Fibroblast of skin of left biceps (primary cell): ENCODE measurements at places on chromosomes 5 and 9.
A peak's percentile ranks its signal among the peaks of the same experiment; 100 is the strongest.

DNA sequence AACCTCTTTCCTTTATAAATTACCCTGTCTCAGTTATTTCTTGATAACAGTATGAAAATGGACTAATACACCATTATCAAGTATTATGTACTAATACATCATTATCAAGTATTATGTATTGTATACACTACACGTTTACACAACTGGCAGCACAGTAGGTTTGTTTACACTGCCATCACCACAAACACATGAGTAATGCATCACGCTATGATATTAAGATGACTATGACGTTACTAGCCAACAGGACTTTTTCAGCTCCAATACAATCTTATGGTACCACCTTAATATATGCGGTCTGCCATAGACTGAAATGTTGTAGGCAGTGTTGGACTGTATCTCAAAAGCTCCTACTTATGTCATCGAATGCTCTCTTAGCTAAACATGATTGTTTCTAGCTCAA, 28.2 kb downstream of the PRELID2 start:
- no peak for DNase-seq

GRCh38 chr9:134328341-134328840, 2.1 kb downstream of the RXRA start:
- DNase-seq = no peak

DNA sequence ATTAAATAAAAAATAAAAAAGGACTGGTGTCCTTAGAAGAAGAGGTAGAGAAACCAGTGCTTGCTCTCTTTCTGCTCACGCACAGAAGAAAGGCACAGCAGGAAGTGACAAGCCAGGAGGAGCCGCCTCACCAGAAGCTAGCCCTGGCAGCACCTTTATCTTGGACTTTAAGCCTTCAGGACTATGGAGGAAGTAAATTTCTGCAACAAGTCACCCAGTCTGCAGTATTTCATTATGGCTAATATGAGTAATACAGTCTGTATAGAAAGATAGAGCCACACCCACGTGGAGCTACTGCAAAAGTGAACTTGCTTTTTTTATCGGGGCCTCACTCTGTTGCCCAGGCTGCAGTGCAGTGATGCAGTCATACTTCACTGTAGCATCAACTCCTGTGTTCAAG, 68.4 kb downstream of the PDZD2 start:
- no peak for DNase-seq

GRCh38 chr5:28517691-28518090, 1479.3 kb upstream of the CDH9 start:
- peak; percentile 25 for DNase-seq

DNA sequence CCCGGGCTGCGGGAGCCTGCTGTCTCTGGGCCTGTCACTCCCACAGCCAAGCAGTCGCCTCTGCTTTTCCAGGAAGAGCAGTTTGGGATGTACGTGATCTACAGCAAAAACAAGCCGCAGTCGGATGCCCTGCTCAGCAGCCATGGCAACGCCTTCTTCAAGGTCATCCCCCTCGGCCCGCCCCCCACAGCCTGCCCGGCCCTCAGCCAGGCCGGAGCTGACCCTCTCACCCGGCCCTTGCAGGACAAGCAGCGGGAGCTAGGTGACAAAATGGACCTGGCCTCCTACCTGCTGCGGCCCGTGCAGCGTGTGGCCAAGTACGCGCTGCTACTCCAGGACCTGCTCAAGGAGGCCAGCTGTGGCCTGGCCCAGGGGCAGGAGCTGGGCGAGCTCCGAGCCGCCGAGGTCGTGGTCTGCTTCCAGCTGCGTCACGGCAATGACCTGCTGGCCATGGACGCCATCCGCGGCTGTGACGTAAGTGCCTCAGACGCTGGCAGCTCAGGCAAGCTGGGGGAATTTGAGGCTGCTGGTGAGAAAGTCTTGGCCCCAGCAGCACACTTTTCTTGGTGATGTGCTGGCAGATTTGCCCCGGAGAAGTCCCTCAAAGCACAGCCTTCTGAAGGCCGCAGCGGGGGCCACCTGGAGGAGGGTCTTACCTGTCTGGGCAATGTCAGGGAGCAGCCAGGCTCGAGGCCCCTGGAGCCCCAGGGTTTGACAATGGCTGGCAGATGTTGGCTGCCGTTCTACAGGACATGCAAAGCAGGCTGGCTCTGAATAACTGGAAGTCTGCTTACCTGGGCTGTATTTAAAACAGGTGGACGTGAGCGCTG, 20.1 kb upstream of the LRRC14B start:
- no peak for DNase-seq

DNA sequence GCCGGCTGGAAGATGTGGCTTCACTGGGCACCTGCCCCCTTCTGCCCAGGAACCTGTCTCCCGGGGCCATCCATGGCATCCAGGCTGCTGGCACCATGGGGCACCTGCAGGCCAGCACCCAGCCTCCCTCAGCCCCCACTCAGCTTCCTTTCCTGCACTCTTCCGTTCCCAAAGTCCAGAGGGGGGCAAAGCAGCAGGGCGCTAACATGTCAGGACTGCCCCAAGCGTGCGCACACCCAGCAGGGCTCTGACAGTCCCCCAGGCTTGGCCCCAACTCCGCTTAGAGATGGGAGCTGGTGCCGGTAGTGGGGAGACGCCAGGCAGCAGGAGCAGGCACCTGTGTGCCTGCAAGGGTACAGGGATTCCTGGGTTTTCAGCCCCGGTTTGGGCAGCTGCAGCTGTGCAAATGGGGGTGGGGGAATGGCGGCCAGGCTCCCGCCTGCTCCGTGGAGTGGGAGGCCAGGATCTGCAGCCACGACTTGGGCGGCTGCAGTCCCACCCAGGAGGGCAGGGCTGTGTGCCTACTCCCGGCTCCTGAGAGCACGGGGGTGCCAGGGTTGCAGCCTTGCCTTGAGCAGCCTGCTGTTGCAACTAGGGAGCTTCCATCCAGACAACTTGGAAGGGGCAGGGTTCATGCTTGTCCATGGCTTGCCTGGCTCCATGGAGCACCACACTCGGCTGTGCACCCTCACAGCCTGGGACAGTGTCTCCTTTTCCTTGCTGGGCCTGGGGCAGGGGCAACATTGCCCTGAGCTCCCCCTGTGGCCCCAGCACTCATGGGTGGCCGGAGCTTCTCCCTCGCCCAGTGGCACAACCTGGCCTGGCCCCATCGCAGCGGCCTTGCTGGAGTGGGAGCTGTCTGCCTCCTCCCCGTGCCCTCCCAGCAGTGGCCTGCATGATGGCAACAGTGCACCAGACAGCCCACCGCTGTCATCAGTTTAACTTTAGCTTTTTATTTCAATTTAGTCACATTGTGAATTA, 561.1 kb downstream of the MTRR start:
- DNase-seq = no peak

DNA sequence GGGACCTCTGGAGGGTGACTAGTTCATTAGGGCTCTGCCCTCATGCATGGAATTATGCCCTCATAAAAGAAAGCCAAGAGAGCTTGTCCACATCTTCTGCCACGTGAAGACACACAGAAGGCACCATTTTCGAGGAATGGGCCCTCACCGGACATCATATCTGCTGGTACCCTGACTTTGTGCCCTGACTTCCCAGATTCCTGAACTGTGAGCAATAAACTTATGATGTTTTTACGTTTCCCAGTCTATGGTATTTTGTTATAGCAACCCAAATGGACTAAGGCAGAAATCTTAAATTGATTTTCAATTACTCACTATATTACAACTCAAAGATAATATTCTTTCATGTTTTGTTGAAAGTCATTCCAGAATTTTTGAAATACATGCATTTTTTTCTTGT, 163.8 kb upstream of the PAPPA start:
- no peak for DNase-seq
